ENCODE measurements at places on chromosomes 4 and X.

DNA sequence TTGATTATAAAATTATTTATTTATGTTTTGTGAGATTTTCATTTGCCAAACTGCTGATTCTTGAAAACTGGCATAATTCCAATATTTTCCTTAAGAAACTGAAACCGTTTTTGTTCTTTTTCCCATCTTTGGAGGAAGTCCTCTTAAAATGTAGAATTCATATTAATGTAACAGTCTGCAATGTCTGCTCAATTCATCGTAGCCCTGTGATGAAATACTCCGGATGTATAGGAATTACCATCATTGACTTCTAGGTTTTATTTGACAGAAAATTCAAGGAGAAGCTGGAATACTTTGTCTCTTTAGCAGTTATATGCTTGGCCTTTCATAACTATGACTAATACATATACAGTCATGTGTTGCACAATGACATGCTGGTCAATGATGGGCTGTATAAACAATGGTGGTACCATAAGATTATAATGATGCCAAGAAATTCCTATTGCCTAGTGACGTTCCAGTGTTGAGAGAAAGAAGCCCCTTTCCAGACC lies 185.0 kb upstream of the GPRIN3 start:
- no peak for DNase-seq

- no peak for DNase-seq
These were observed 34.7 kb upstream of the ASMTL start for GRCh38 chrX:1487401-1487800.

- no peak for DNase-seq
These were observed 167.1 kb downstream of the AMELX start for GRCh38 chrX:11460347-11460746.

DNA sequence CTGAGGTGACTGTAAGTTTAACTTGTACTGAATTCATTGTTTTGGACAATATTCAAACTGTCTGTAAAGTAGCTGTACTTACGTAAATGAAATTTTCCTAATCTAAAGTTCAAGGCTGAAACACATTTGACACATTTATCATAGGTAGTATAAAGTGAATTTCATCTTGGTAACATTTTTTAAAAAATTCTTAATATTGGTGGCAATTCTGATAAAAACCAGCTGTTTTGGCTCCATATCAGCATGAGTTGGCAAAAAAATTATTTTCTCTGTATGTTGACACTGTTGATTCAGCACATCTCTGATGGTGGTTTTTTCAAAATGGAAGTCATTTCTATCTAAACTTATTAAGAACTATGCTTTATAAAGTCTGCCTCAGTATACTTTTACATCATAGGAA lies 30.9 kb downstream of the CXorf58 start:
- no peak for DNase-seq

DNA sequence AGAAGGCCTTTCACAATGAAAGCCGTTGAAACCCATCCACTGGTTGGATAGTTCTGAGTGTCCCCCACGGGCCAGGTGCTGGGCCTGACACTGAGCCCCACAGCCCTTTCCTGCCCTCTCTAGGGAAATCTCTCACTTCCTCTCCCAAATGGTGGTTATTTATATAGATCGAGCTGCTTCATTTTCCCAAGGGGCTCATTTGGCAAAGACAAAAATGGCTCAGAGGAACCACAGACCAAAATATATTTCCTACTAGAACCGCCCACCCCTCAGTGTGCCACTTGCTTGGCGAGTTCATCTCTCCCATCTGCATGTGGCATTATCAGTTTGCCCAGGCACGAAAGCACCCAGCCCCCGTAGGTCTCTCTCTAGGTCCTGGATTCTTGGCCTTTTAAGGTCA lies 53.3 kb upstream of the STIM2 start:
- no peak for DNase-seq

DNA sequence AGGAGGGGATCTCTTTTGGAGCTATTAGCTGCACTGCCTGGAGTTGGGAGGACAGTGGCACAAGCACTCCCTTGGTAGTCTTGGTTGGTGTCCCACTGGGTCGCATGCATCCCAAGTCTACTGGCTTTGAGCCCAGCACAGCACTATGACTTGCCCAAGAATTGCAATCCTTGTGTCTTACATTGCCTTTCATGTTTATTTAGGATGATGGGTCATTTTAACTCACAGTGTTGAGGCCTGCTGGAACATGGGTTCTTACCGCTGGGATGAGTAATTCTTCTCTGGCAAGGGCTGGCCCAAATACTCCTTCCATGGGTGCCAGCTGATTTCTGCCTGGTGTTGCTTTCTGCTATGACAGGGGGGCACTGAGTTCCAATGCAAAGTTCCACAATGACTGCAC lies 185.5 kb downstream of the TEX13C start:
- DNase-seq, result no peak

GRCh38 chr4:156950948-156951347 lies 20.7 kb downstream of the PDGFC start:
- DNase-seq, result no peak

GRCh38 chr4:71348586-71348985 lies 9.8 kb downstream of the SLC4A4 start:
- DNase-seq, result no peak

DNA sequence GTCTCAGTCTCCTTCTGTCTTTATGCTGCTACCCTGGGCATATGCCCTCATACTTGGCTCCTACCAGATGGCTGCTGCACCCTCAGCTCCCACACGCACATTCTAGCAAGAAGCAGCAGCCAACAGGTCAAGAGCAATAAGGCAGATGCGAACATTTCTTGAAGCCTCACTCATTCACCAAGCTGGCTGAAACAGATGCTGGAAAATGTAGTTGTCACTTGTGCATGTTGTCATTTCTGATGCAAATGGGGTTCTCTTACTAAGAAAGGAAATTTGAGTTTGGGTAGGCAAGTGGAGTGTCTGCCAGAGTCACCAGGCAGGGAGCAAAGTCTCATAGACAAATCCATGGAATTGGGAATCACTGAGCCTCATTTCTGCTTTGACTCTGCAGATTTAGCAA lies 57.4 kb upstream of the SORBS2 start:
- no peak for DNase-seq

GRCh38 chr4:60482921-60483351 lies 717.2 kb upstream of the ADGRL3 start:
- no peak for DNase-seq

GRCh38 chrX:43882294-43882681 lies at the start of gene MAOB:
Gene MAOB (minus strand): TSS chrX:43882450. CDS start chrX:43882299, 151 bp downstream.
- peak; percentile 33 for DNase-seq

- no peak for DNase-seq
These were observed 144.4 kb downstream of the PCDH18 start for GRCh38 chr4:137387924-137388323.

- no peak for DNase-seq
These were observed 18.5 kb downstream of the ADRA2C start for GRCh38 chr4:3784454-3785291.

DNA sequence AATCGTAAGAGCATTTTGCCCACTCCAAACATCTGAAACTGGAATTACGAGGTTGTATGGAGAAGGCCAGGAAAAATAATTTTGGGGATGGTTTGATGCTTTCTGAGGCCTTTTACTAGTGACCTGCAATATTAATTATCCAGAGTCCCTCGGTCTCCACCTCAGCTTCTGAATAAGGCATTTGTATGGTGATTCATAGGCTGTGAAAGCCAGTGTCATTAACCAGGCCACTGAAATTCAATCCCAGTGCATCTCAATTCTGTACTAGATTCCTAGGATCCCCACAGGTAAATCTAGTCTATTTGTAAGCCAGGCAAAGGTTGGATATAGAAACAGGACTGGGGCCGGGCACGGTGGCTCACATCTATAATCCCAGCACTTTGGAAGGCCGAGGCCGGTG lies 135.4 kb upstream of the RBPJ start:
- DNase-seq, result no peak

- no peak for DNase-seq
These were observed 20.0 kb upstream of the AADAT start for GRCh38 chr4:170109586-170110284.

DNA sequence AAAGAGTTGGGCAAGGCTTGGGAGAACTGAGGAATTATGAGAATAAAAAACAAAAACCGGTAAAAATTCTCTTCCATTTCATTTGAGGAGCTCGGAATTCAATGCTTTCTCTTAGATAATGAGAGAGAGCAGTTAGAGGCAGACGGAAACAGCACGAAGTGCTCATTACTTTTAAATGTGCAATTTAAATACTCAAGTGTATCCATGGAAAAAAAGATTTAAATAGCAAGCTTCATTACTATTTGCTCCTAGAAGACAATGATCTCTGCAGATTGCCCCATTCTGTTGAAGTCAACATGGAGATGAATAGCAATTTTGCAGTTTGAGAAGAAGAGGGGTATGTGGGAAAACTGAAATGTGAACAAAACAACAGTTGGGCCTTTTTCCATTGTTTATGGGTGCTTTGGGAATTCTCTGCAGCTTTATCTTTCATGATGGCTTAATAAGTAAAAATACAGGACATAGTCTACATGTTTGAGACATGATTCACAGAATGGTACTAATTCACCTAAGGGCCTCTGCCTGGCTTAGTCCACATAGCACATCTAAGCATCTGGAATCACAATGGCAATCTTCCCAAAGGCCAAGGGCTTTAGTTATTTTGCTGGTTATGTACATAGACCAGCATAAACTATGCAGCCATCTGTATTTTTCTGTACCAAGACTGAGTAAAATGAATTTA lies 512.7 kb upstream of the FAT1 start:
- no peak for DNase-seq

DNA sequence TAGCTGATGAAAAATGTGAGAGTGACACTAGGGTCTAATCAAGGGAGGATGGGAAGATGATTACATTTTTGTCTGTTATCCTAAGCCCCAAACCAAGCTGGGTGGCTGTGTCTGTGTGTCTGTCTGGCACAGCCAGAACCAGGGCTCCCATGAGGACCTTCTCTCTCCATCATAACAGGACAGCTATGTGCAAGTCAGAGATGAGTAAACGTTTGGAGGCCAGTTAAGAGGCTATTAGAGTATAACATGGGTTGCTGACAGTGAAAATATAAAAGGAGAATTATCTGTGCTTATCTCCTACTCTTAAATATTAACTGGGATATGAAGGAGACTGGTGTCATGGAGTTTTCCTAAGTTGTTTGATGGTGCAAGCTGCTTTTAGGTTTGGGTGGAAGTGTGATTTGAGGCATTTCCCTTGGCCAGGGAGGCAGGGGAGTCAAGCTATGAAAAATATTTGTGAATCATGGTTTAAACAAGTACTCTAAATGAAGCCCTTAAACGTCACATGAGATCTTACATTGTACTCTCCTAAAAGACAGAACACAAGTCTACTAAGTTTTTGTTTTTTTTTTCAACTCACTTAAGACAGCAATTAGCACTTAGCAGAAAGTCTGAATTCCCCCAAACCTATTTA lies 156.2 kb downstream of the ENOX2 start:
- no peak for DNase-seq

Data from activated CD4-positive, alpha-beta T cell treated with anti-CD3 and anti-CD28 coated beads for 48 hours (primary cell).